GM20000 (cell line): ENCODE measurements at places on chromosomes 1 and 21.

GRCh38 chr21:45086337-45086958 is 12.1 kb downstream of the ADARB1 start:
- no peak for DNase-seq

DNA sequence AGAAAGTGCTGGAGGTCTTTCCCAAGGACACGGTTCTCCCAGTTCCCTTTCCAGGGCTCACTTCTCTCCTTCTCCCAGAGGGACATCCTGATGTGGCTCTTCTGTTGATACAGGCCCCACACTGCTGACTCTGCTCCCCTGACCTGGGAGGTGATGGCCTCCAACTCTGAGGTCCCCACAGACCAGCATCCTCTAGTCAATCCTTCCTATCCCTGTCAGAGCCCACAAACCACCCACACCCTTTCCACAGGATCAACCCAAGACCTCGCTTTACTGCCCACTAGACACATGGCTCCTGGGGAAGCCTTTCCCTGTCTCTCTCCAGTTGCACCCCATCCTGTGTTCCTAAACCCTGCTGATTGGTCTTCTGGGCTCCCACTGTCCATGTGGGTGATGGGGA is 11.6 kb downstream of the SLAMF7 start:
- DNase-seq: no peak

GRCh38 chr1:5430136-5430535 is 562.1 kb downstream of the NPHP4 start:
- DNase-seq: no peak

GRCh38 chr1:181391301-181391900 is 91.9 kb upstream of the CACNA1E start:
- no peak for DNase-seq
